A549 (cell line): ENCODE measurements at places on chromosomes 5 and 9.

GRCh38 chr9:107739601-107740082 is 250.1 kb upstream of the KLF4 start:
- DNase-seq, result no peak

- no peak for DNase-seq
Measured at GRCh38 chr5:29949301-29949872, 1244.1 kb upstream of the CDH6 start.

DNA sequence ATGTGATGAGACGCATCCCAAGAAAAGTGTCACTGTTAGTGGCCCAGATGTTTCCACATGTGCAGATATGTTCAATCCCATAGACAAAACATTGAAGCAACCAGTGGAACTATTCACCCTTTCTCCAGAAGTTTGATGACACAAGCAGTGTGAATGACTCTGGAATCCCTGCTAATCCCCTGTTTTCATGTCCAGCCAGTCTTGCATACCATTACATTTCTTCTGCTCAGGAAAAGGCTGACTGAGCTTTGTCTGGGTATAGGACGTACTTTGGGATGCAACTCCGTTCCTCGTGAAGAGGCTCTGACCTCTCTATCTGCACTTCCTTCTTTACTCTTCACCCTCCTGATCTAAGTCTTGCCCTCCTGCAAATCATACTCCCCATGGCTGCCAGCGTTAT is 172.4 kb downstream of the NTRK2 start:
- no peak for DNase-seq

- no peak for DNase-seq
Measured at GRCh38 chr9:95920017-95920416, 44.5 kb downstream of the ERCC6L2 start.

GRCh38 chr9:534886-535285 is 306.6 kb upstream of the DMRT1 start:
- DNase-seq, result no peak

DNA sequence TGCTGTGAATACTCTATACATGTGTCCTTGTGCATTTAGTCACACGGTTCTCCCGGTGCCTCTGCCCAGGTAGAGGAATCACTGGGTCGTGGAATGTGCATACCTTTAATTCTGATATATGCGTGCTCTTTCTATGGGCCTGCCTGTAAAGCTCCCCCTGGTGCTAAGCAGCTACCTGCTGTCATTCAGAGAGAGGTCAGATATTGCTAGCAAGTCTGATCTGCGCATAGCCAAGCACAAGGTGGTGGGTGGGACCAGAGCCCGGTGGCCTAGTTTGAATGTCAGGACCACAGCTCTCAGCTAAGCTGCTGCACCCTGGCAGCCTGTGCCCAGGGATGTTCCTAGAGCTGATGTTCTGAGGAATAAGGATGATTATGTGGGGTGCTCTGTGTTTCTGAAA is 33.4 kb downstream of the TJP2 start:
- DNase-seq, result no peak

- DNase-seq, result no peak
Measured at GRCh38 chr5:28703651-28704260, 1665.4 kb upstream of the CDH9 start.

DNA sequence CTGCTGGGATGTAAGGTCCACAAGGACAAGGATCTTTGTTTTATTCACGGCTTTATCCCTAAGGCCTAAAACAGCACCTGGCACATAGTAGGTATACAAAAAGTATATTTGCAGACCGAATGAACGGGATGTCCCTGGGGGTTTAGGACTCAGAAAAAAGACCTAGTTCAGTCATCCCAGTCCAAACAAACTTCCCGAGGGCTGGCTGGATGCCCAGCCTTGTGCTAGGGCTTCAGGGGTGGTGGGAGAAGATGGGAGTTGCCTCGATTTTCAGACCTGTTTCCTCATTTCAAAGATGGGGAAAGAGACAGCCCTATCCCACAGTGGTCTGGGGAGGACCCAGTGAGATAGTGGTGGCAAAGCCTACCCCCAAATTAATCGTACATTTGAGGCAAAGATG is 3.0 kb upstream of the PROB1 start:
- DNase-seq, result no peak

DNA sequence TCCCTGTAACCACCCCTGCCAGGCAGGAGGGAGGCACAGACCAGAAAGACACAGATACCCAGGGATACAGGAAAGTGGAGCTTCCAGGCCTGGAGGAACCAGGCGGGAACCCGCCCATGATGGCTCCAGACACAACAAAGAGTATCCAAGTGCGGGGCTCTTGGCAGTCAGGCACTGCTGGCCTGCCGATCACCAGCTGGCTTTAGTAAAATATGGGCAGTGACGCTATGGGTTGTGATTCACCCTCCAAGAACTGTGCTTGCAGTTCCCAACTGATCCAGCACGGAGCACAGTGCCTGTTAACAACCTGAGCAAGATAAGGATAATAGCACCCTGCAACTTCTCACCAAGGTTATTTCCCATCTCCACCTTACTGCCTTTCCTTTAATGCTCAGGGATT is 463.3 kb downstream of the IRX1 start:
- DNase-seq, result no peak

GRCh38 chr5:109281136-109281690 is 128.6 kb downstream of the PJA2 start:
- no peak for DNase-seq

DNA sequence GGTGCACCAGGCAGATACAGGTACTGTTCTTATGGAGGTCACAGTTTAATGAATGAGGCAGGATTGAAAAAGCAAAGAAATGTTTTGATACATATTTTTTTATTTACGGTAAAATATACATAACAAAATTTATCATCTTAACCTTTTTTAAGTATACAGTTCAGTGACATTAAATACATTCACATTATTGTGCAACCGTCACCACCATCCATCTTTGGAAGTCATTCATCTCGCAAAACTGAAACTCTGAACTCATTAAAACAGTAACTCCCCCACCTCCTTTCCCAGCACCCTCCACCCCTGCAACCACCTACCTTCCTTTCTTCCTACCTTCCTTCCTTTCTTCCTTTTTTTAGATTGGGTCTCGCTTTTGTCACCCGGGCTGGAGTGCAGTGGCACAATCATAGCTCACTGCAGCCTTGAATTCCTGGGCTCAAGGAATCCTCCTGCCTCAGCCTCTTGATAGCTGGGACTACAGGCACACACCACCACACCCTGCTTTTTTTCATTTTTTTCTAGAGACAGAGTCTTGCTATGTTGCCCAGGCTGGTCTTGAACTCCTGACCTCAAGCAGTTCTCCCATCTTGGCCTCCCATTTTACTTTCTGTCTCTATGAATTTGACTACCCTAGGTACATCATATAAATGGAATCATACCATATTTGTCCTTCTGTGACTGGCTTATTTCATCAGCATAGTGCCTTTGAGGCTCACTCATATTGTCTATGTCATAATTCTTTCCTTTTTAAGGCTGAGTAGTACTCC is 22.5 kb upstream of the PSD2 start:
- DNase-seq, result no peak

- no peak for DNase-seq
Measured at GRCh38 chr5:173192561-173192960, 42.4 kb downstream of the NKX2-5 start.

DNA sequence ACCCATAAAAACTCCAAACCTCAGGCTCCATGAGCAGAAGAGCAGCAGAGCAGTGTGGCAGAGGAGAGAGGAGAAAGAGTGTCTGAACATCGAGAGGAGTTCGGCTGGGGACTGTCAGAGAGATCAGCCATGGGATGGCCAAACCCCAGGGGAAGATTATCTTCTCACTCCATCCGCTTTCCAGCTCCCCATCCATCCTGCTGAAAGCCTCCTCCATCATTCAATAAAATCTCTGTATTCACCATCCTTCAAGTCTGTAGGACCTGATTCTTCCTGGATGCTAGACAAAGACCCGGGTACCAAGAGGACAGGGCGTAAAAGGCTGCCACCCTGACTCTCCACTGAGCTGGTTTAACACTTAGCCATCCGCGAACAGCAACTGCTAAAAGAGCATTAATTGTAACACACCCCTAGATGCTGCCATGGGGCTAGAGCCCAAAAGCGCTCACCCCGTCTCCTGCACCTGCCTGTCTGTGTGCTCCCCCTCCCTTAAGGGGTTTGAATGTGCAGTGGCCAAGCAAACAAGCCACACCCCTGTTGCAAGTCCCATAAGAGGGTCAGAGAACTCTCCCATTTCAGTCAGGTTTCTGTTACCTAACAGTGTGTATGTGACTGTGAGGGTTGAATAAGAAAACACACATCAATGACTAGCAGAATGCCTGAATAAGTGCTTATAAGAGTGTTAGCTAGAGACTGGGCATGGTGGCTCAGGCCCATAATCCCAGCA is 13.9 kb upstream of the SELENOP start:
- no peak for DNase-seq

DNA sequence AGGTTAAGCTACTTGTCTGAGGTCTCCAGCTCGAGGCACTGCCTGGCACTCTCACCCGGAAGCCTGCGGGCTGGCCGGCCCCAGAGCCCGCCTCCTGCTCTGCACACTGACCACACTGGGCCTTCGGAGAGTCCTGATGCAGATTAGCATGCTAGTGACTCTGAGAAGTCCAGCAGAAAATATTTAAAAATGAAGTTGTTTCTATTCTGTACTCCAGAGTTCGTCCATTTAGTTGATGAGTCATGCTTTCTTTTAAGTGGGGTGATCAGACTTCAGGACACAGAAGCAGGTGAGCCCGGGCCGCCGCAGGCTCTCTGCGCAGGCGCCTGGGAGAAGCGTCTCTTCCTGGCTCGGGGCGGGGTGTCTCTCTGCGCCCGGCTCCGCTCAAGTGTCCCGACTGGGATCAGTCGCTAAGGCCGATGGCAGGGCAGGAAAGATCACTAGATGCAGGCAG is 32.5 kb downstream of the FAM240B start:
- DNase-seq, result peak; percentile 58

DNA sequence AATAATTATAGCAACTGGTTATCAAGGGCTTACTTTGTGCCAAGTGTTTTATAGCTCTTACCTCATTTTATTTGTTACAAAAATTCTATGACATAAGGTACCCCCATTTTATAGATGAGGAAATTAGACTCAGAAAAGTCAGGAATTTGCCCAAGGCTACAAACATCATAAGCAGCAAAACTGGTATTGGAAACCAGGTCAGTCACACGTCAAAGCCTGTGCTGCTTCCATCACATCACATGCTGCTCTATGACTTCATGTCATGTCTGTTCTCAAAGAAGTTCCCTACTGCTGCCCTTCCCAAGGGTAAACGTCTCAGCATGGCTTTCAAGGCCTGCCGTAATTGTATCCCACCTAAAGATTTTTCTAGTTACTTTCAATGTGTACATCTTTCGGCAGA is 6.9 kb upstream of the KIF2A start:
- no peak for DNase-seq

DNA sequence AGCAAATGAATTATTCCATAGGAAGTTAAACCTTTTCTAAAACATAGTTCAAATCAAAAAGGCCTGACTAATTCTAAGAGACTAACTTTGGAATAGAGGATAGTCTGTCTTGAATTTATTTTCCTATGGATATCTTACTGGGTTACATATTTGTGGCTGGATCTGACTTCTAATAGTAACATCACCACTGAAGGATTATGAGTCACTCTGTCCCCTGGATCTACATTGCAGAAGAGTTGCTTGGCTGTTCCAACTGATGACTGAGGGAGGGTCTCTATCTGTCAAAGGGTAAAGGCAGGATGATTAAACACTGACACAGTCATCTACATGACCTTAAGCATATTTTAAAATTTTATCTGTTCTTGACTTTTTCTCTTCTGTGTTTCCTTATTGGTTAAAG is 119.6 kb upstream of the FST start:
- no peak for DNase-seq

- DNase-seq, result no peak
Measured at GRCh38 chr9:111904891-111905291, 8.3 kb downstream of the UGCG start.

- no peak for DNase-seq
Measured at GRCh38 chr9:35912791-35913400, 3.6 kb downstream of the SPAAR start.

- DNase-seq, result no peak
Measured at GRCh38 chr5:87752362-87752761, 339.6 kb upstream of the CCNH start.

- no peak for DNase-seq
Measured at GRCh38 chr9:108671794-108672193, 184.0 kb downstream of the ACTL7B start.

DNA sequence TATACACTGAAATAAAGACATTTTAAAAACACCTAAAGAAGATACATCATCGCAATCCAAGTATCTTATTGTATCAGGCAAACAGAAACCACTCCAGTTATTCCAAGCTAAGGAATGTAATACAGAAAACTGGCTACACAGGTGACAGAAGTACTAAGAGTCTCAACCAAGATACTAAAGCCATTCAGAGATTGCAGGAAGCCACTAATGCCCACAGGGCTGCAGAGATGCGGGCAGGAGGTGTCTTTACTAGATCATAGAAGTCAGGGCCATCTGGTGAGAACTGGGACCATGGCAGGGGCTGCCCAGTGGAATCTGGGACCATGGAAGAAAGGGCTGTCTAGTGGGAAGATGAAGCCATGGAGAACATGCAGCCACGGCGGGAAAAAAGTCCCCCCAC is 365.6 kb downstream of the NDUFS4 start:
- DNase-seq, result no peak

DNA sequence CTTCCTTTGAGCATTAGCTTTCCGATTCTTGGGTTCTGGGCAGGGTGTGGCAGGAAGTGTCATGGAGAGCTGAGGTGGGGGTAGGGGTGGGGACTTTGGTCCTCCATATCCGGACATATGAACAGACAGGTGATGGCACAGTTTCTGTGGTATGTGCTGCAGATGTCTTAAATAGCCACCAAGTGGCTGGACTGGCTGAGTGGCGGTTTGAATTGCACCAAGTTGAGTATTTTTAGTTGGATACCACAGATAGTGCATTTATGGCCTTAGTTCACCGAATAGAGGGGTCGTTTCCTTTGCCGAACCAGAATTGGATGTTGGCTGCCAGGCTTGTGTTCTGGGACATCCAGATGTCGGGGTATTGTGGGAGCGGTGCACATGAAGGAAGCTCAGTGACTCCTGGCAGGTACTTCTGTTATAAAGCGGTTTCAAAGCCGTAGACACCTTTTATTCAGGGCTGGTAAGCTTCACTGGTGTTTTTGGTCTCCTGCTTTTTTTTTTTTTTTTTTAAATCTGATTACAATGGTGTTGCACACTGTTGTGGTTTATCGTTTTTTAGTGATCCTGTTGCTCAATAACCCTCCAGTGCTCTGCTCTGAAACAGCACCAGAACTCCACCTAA is 15.1 kb upstream of the TNFAIP8 start:
- DNase-seq, result no peak

GRCh38 chr9:128823903-128824406 is 5.6 kb downstream of the SPOUT1 start:
- no peak for DNase-seq

DNA sequence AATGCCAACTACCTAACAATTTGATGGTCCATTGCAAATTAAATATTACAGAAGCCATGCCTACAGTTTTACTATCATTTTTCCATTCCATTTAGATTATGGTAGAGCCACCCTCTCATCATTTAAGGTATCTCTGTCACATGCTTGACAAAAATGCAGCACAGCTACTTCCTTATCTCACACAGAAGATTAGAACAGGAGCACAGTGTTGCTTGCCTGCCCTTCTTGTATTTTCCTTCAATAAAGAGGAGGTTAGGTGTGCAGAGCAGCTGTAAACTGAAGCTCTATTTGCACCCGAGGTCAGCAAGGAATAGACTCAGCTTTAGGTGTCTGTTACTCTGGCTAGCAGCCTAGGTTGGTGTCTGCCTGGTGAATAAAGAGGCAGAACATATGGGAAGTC is 51.5 kb upstream of the ATP10B start:
- DNase-seq, result no peak
